Activated gamma-delta T cell (primary cell): ENCODE measurements at places on chromosomes 11 and 22.

- no peak for DNase-seq
These were observed 350.5 kb downstream of the CNTN5 start for GRCh38 chr11:99371257-99371656.

- DNase-seq = no peak
These were observed 17.5 kb upstream of the CBX7 start for GRCh38 chr22:39169797-39170466.

DNA sequence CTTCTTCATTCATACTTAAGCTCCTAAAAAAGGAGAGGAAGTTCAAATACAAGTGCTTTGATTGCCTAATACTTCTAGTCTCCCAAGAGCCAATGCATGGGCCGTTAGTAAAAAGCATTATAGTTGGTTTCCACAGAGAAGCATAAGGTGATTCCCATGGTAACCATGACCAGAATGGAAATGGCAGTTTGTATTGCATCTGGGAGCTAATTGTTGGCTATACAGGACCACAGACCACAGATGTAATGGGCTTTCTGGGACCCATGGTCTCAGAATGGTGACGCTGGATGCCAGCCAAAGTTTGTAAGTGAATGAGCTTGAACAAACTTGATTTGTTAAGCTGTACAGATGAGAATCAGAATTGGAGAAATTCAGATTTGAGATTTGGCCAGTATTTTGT lies 333.9 kb upstream of the C11orf87 start:
- no peak for DNase-seq

- no peak for DNase-seq
These were observed 51.5 kb upstream of the MTNR1B start for GRCh38 chr11:92917927-92918326.

- DNase-seq = no peak
These were observed 40.5 kb downstream of the LRRC32 start for GRCh38 chr11:76629853-76630599.

GRCh38 chr11:60394666-60395380 lies 1.4 kb upstream of the MS4A14 start:
- DNase-seq = no peak

GRCh38 chr11:67415501-67416304 lies at the start of gene CARNS1:
CARNS1 (plus strand) TSS chr11:67415678; CDS start chr11:67416200, 522 bp downstream.
- no peak for DNase-seq

GRCh38 chr22:39688186-39688785 lies 117.7 kb downstream of the CACNA1I start:
- DNase-seq = no peak

GRCh38 chr11:107263844-107264563 lies 193.6 kb downstream of the CWF19L2 start:
- DNase-seq = no peak

DNA sequence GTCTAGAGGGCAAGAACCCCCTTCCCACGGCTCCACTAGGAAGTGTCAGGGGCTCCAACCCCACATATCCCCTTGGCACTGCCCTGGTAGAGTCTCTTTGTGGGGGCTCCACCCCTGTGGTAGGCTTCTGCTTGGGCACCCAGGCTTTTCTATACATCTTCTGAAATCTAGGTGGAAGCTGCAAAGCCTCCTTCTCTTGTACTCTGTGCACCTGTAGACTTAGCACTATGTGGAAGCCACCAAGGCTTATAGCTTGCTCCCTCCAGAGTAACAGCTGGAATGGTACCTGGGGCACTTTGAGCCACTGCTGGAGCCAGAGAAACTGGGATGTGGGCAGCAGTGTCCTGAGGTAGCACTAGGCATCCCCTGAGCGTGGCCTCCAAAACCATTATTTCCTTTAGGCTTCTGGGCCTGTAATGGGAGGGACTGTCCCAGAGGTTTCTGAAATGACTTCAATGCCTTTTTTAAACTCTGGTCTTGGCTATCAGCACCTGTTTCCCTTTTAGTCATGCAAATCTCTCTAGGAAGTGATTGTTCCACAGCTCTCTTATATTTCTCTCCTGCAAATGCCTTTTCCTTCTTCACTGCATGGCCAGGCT lies 68.4 kb downstream of the TRAF6 start:
- no peak for DNase-seq

DNA sequence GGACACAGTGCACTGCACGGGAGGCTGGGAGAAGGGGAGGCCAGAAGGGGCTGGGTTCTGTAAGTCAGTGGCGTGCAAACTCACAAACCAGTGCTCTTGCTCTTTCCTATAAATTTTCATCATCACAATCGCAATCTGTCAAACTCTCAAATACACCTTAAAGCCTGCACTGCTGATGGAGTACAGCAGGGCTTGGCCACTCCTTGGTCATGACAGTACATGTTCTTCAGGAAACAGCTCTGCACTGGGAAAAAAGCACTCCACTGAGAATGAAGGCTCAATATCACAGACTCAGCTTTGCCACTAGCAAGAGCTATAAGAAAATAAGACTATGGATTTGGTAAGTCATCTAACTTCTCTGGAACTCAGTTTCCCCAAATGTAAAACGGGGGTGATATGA lies 111.0 kb downstream of the RBFOX2 start:
- no peak for DNase-seq

DNA sequence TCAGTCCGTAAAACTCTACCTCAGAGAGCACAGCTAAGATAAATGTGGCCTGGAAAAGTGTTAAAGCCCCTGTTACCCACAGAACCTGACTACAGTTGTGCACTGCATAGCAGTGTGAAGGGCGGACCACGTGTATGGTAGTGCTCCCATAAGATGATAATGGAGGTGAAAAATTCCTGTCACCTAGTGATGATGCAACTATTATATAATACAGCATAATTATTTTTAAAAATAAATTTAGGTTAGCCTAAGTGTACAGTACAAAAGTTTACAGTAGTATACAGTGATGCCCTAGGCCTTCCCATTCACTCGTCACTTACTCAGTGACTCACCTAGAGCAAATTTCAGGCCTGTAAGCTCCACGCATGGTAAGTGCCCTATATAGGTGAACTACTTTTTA lies 76.6 kb upstream of the RASSF10 start:
- DNase-seq = no peak

- no peak for DNase-seq
These were observed 428.2 kb downstream of the LUZP2 start for GRCh38 chr11:24925091-24925490.

- no peak for DNase-seq
These were observed 1.9 kb downstream of the ACR start for GRCh38 chr22:50739894-50740293.

DNA sequence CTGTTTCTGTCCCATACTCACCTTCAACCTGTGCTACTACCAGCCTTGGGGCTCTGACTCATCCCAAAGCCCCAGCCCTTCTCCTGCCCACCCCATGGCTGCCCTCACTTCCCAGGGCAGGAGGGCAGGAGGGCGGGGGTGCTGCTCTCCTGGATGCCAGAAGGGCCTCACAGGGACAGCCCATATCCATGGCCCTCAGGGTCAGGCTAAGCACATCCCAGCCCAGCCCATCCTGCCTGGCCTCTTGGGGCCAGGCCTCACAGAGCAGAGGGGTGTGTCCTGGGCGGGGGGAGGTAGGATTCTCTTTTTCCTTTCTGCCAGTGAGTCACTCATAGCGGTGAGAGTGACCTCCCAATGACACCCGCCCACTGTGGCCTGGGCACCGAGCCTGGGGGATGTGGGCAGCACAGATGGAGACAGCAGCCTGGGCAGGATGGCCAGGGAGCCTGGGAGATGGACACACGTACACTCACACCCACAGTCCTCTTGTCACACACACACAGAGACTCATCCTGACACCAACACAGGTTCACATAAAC lies 2.4 kb downstream of the LTBP3 start:
- DNase-seq = no peak

DNA sequence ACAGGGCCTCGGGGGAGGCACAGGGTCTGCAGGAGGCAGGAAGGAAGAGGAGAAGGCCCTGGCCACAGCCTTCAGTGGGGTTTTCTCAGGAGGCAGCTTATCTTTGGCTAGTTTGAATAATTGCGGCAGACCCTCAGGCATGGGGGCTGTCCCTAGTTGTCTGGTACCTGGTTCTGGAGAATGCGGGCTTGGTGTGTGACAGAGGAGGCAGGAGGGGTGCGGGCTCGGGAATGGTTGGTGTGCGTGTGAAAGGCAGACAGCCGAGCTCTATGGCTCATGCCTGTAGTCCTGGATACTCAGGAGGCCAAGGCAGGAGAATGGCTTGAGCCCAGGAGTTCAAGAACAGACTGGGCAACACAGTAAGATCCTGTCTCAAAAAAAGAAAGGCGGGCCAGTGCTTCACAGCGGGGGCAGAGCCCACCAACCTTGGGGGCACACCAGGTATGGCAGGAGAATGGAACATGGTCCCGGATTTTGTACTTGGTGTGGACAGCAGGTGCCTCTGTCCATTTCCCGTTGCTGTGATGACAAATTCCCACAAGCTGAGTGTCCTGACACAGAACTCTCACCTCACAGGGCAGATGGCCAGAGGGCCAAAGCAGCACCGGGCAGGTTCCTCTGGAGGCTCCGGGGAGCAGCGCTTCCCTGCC lies 640.6 kb downstream of the TBC1D22A start:
- DNase-seq = no peak

- DNase-seq = no peak
These were observed 152.0 kb upstream of the SYN3 start for GRCh38 chr22:33209930-33210784.
